Renal cortical epithelial cell (primary cell): ENCODE measurements at places on chromosomes 12 and 14. TPM values are rescaled to one million over a fixed set of nuclear protein-coding genes. Genes with fewer than 3 reads are reported as not detected.

The NPAS3 gene
- total RNA-seq = 0.70 TPM in 1 of 2 replicates, not detected in the other

GRCh38 chr14:55545779-55546178 is 34.2 kb upstream of the KTN1 start:
- no peak for DNase-seq

DNA sequence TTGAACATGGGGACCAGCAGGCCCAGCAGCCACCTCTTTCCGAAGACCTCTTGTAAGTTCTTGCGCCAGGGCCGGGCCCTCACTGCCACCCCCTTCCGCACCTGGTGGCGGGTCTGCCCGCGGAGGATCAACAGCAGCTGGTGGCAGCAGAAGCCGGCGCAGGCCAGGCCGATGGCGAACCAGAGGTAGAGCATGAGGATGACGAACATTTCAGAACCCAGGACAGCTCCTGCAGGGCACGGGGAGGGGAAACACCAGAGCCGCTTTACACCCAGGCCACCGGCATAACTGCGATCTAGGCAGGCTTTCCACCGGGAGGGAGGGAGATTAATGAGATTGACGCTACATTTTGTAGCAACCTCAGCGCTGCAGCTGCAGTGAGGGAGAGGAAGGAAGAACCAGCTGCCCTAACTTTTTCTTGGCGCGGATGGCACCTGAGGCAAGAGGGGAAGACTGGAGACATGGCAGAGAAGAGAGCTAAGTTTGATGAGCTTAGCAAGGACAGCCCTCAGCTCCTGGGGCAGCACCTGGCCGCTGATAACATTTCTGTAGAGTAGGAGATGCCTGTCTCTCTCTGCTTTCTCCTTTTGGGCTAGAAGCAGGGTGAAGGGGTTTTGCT is 7.8 kb downstream of the ZDHHC22 start:
- DNase-seq = peak; percentile 57

GRCh38 chr14:54348923-54349620 is 47.7 kb upstream of the CDKN3 start:
- DNase-seq = no peak

The CLEC4E gene
- total RNA-seq = 21.6 and 59.4 TPM in 2 replicates

GRCh38 chr12:100138048-100138802 is 4.4 kb downstream of the BLTP3B start:
- peak; percentile 46 for DNase-seq

DNA sequence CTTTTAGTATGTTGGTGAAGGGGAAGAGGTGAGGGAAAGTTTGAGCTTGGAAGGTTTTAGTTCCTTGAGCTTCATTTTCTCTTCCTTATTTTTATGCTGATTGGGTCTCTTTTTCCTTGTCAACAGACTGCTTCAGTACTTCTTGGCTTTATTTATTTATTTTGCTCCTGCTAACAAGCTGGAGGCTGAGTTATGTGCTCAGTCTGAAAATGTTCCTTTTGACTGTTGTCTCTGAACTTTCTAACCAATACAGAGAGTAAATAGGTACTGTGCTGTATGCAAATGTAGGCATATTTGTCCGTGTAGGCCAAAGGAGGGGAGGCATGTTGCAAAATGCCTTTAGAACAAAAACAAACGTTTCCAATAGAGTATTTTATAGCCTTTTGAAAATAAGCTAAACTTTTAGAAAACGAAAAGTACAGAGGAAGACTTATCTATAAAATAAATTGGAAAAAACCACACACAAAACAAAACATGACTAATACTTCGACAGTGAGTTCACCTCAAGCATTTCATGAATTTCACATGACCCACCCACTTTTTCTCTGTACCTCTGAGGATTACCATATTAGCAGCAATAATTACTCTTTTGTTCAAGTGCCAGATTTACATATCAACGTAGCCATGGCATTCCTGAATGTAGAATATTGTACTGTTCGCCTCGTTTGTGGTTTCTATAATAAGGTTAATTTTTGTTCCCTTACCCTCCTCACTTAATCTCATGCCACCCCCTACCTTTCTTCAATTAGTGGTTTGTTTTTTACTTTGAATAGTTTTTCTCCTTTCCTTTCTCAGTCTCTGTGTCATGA is 4.7 kb upstream of the CREBL2 start:
- DNase-seq = peak; percentile 93

The PTPRR gene
- total RNA-seq = 0.45 and 4.5 TPM in 2 replicates

GRCh38 chr12:5783289-5783920 is 161.7 kb downstream of the ANO2 start:
- DNase-seq = no peak
